Stimulated activated CD8-positive, alpha-beta memory T cell treated with anti-CD3 and anti-CD28 coated beads, Interleukin-15, amount 100 ng/mL, for 48 hours (primary cell): ENCODE measurements at places on chromosomes 2 and 18.

- DNase-seq = no peak
These were observed 43.7 kb downstream of the PAX3 start for GRCh38 chr2:222255090-222255489.

GRCh38 chr2:29729401-29729800, 192.0 kb downstream of the ALK start:
- DNase-seq = no peak

- DNase-seq = no peak
These were observed 485.2 kb downstream of the PTPRM start for GRCh38 chr18:8052237-8052701.

DNA sequence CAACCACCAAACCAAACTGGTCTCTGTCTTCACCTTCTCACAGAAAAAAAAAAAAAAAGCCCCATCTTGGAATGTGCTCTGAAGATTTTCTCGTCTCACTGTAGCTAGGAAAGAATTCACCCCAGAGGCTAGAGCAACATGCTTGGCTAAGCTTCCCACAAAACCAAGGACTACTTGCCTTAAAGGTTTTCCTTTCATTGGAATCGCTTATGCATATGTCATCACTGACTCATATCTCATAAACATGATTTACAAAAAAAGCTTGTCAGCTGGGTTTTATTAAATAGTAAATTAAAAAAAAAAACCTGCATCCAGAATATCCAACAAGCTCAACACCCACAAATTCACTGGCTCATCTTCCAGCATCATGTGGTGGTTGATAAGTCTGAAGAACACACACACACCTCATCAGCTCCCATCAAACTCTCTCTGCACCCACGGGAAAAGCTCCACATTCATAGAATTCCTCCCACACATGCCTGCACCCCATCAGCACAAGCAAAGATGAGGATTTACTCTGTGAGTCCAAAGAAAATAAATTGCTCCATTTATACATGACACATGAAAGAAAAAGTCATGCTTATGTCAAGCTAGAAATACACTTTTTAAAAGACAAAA, 182.0 kb upstream of the TRIB2 start:
- DNase-seq = no peak

DNA sequence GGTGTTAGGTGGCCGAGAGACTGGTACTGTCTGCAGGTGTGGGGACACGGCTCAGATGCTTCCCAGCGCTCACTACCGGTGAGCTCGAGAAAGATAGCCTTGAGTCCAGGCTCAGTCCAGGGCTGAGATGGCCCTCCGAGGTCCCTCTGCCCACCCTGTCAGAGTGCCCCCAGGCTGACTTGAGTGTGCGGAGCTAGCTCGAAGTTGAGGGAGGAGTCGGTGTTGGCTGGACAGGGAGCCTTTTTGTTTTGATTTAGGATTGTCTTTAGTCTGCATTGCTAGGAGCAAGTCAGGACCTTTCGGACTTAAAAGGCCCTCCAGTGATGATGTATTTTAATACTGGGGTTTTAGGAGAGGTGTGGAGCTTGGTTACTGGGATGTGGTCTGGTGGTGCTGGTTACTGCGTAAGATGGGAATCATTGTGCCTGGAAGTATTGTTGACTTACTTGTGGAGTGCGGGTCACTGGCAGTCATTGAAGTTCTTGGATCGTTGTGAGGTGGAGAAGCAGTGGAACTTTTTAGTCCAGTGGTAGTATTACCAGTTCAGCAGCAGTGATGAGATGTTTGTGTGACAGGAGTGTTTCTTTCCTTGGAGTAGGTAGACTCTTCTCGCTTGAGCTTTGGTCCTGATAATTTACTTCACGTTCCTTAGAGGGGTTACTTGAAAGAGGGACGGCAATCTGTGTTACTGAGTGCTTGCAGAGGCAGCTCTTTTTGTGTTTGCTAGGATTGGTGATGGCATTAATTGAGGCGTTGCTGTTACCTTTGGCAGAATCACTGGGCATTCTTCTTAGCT, 633 bp downstream of the KIAA1328 start:
- no peak for DNase-seq

DNA sequence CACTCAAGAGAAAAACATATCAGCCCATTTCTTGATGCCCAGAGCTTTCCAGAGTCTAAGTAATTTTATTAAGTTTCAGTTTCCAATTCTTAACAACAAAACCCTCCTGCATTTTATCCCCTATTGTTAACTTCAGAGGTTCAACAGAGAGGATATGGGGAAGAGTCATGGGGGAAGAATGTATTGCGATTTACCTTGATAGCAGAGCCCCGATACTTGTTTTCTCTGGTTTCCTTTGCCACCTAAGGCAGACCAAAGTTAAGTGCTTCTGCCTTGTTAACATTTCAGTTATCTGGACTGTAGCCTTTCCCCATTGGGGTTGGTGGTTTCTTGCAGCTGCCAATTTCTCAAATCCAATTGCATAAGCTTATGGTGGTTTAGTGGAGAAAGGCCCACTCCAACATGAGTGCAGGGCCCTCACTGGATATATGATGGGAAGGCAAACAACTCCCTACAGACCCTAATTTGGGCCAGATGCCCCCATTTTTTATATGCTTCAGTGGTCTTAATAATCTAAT, 82.0 kb upstream of the ITGB6 start:
- DNase-seq = no peak

- DNase-seq = no peak
These were observed 191.2 kb upstream of the TPO start for GRCh38 chr2:1222056-1222455.

GRCh38 chr2:113173542-113174375, at the start of gene PSD4:
PSD4 (plus strand) TSS chr2:113173971; CDS start chr2:113182457, 8,486 bp downstream.
- peak; percentile 85 for DNase-seq

GRCh38 chr18:44779753-44780292, 99.1 kb downstream of the SETBP1 start:
- DNase-seq = no peak

- no peak for DNase-seq
These were observed 376.8 kb upstream of the ID2 start for GRCh38 chr2:8304821-8305766.

GRCh38 chr2:147469471-147469870, 375.4 kb upstream of the ACVR2A start:
- DNase-seq = no peak

GRCh38 chr2:197356136-197356535, 45.6 kb upstream of the ANKRD44 start:
- no peak for DNase-seq

DNA sequence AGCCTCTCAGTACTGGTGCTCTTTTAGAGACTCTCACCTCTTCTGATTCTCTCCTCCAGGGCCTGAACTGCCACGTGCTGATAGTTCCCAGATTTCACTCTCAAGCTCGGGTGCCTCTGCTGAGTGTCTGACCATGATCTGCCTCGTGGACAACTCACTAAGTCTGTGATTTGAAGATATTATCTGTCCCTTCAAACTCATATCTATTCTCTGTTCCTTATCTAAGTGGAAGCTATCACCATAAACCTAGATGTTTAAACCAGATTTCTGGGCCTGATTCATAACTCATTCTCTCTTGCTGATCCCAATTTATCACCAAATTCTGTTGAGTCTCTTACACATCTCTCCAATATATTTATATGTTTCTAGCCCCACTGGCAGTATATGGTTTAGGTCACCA, 29.9 kb upstream of the KIDINS220 start:
- no peak for DNase-seq

DNA sequence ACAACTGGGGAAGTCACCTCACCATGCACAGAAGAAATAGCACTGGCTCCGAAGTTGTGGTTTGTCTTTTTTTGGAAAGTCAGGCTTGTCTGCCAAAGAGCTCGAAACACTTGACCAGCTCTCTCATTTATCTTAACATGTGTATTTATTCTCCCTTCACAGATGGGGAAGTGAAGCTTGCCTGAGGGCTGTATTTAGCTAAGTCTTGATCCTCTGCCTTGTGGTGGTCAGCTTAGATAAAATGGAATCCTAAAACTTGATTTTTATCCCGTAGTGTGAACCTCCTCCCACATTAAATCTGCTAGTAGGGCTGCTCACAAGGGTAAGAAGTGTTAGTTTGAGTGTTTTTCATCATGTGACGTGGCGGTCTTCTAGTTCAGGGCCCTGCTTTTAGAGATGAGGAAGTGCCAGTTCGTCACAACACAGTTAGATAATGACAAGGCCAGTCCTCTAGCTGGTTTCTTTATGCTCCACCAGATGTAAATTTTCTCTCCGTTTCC, 89.7 kb downstream of the TMEM247 start:
- no peak for DNase-seq

DNA sequence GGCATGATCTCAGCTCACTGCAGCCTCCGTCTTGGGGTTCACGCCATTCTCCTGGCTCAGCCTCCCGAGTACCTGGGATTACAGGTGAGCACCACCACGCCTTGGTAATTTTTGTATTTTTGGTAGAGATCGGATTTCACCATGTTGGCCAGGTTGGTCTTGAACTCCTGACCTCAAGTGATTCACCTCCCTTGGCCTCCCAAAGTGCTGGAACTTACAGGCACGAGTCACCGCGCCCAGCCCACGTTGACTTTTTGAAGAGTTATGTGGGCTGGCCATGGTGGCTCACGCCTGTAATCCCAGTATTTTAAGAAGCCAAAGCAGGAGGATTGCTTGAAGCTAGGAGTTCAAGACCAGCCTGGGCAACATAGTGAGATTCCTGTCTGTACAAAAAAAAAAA, 20.8 kb downstream of the CCL20 start:
- DNase-seq = no peak

- DNase-seq = no peak
These were observed 137.7 kb upstream of the TRIB2 start for GRCh38 chr2:12579018-12579417.

- DNase-seq = no peak
These were observed 18.9 kb downstream of the ATG16L1 start for GRCh38 chr2:233270366-233270765.

- DNase-seq = no peak
These were observed 6.5 kb upstream of the YWHAQ start for GRCh38 chr2:9637330-9637729.

- no peak for DNase-seq
These were observed 45.4 kb upstream of the PAPOLG start for GRCh38 chr2:60710707-60711106.

DNA sequence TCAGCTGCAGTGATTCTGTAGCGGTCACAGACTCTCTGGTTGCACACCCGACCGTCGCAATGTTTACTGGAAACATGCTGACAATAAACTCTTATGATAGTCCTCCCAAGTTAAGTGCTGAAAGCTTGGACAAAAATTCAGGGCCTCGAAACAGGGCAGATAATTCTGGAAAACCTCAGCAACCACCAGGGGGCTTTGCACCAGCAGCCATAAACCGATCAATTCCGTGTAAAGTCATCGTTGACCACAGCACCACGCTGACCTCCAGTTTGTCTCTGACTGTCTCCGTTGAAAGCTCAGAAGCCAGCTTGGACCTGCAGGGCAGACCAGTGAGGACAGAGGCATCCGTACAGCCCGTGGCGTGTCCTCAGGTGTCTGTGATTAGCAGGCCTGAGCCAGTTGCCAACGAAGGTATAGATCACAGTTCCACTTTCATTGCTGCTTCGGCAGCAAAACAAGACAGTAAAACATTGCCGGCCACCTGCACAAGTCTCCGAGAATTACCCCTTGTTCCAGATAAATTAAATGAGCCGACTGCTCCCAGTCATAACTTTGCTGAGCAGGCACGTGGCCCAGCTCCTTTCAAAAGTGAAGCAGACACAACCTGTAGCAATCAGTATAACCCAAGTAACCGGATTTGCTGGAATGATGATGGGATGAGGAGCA, 166.1 kb downstream of the ASXL3 start:
- no peak for DNase-seq

GRCh38 chr18:55584201-55584600, 3.8 kb downstream of the TCF4 start:
- no peak for DNase-seq

GRCh38 chr2:109611467-109612095, 2.2 kb downstream of the SEPTIN10 start:
- no peak for DNase-seq

DNA sequence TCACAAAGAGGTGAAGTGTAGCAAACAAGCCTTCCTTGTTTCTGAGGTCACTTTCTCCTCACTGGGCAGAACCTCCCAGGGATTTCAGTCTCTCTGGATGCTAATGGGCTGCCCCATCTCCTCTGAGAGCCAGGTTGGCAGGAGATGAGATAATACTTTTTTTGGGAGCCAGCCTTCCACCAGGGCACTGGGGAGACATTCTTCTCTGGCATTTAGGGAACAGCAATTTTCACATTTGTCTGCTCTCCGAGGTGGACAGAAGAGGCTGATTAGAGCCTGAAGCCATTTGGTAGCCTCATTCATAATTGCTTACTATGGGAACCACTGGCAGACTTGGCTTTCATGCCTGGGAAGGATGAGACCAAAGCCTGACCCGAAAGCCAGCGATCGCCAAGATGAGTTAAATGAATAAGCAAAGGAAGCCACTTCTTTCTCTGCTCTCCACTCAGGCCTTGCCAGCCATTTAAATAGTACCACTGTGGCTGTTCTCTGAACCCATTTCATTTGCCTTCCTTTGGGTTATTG, 70.1 kb downstream of the NRP2 start:
- no peak for DNase-seq

DNA sequence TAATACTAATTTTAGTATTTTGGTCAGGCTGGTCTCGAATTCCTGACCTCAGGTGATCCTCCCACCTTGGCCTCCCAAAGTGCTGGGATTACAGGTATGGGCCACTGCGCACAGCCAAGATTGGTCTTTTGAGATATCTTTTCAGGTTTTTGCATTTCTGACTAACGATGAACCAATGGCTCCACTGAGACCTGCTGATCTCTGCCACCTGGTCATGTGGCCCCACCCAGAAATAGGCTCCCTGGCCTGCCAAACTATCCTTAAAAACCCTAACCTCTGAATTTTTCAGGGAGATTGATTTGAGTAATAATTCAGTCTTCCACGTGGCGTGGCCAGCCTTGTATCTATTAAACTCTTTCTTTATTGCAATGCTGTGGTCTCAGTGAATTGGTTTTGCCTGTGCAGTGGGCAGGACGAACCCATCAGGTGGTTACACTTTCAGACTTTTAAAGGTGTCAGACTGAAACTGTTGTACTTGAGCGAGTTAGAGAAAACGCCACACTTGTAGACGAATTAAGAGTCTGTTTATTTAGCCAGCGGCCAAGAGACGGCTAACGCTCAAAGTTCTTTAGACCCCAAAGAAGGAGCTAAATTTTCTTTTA, 85.8 kb upstream of the MSH6 start:
- no peak for DNase-seq

DNA sequence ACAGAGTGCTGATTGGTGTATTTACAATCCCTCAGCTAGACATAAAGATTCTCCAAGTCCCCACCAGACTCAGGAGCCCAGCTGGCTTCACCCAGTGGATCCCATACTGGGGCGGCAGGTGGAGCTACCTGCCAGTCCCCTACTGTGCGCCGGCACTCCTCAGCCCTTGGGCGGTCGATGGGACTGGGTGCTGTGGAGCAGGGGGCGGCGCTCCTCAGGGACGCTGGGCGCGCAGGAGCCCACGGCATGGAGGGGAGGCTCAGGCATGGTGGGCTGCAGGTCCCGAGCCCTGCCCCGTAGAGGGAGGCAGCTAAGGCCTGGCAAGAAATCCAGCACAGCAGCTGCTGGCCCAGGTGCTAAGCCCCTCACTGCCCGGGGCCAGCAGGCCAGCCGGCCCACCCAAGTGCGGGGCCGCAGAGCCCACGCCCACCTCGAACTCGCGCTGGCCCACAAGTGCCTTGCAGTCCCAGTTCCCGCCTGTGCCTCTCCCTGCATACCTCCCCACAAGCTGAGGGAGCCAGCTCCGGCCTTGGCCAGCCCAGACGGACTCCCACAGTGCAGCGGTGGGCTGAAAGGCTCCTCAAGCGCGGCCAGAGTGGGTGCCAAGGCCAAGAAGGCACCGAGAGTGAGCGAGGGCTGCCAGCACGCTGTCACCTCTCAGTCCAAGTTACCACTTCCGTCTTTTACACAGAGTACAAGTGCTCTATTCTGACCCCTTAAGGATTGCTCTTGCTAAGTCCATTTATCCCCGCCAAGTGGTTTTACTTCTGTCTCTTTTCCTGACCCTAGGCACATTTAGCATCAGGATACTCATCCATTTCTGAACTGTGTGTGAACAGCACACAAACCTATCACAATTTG, 1.7 kb upstream of the RPE start:
- no peak for DNase-seq
